D721Med (cell line): ENCODE measurements at places on chromosomes 16 and 17.

DNA sequence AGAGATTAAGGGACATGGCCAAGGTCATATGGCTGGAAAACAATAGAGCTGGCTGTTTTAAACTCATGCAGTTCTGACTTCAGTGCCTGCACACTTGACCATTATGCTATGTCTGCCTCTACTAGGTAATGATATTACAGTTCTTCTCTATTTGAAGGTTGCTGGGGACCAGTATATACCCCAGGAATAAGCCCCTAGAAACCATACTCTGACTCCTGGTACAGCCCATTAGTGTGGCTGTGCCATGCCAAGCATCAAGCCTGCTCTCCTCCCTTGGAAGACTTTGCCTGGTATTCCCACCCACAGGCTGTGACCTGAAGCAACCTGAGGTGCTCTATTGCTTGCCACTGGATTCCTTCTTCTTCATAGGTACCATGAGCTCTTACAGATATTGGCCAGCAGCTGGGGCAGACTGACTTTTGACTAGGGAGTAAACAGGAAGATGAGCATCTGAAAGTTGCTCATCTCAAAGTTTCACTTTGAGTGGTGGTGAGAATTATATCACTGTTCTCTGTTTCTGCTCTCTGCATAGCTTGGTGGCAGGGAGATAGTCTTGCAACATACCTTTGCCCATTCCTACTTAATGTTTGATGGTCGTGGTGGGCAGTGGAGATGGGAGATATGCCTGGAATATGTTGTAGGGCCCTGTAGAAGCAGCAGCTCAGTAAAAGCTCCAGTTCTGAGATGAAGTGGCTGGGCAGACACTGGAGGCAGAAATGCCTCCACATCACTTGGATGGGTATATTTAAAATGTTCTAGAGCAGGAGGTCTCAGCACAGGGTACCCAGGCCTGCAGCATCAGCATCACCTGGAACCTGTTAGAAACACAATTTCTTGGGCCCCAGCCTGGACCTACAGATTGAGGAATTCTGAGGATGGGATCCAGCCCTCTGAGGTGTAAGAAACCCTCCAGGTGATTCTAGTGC, 274.7 kb downstream of the HS3ST4 start:
- DNase-seq: no peak

DNA sequence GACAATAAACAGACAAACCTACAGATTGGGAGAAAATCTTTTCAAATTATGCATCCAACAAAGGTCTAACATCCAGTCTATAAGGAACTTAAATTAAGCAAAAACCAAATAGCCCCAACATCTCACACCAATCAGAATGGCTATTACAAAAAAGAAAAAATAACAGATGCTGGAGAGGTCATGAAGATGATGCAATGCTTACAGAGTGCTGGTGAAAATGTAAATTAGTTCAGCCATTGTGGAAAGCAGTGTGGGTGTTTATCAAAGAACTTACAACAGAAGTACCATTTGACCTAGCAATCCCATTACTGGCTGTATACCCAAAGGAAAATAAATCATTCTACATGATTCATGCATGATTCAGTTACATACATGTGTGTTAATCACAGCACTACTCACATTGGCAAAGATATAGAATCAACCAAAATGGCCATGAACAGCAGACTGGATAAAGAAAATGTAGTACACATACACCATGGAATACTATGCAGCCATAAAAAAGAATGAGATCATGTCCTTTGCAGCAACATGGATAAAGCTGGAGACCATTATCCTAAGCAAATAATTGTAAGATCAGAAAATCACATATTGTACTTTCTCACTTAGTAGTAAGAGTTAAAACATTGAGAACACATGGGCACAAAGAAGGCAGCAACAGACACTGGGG, 223.9 kb upstream of the WSB1 start:
- no peak for DNase-seq

DNA sequence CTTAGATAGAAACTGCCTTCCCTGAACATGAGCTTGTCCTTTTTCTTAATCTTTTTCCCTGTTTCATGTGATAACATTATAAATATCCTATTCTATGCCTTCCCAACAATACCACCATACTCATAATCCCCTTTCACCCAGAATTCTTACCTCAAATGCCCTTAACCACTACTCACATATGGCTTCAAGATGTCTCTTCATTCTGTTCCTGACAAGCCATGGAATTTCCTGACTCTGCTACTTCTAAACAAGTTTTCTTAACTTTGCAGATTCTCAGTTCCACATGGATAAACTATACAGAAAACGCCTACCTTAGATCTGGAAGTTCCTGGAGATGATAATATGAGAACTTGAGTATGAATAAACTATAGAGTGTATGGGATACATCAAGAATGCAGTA, 1217.8 kb downstream of the CDH8 start:
- no peak for DNase-seq

GRCh38 chr17:48997827-48998586, 822 bp downstream of the IGF2BP1 start:
- no peak for DNase-seq

GRCh38 chr17:57663326-57664070, 81.6 kb downstream of the CCDC182 start:
- no peak for DNase-seq

DNA sequence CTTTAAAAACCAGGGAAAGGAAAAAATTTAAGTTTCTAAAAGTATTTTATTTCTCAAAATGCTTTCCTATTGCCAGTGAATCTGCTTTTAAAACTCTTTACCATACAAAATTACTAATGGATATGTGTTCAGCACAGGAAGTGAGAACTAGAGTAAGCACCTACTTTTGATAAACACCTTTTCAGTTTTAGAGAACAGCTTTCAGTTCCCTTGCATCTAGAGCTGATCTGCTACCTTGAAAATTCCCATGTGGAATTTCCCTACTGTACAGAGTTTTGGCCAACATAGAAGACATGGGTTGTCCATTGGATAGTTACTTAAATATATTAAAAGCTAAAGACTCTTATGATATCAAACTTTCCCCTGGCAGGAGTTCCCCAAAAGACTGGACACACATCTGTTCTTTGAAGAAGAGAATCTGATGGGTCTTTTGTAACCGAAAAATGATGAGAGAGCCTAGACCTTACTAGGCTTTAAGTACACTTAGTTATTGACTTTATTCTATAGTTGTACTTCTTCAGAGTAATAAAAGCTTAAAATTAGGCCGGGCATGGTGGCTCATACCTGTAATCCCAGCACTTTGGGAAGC, 112.1 kb upstream of the CNTNAP4 start:
- no peak for DNase-seq

DNA sequence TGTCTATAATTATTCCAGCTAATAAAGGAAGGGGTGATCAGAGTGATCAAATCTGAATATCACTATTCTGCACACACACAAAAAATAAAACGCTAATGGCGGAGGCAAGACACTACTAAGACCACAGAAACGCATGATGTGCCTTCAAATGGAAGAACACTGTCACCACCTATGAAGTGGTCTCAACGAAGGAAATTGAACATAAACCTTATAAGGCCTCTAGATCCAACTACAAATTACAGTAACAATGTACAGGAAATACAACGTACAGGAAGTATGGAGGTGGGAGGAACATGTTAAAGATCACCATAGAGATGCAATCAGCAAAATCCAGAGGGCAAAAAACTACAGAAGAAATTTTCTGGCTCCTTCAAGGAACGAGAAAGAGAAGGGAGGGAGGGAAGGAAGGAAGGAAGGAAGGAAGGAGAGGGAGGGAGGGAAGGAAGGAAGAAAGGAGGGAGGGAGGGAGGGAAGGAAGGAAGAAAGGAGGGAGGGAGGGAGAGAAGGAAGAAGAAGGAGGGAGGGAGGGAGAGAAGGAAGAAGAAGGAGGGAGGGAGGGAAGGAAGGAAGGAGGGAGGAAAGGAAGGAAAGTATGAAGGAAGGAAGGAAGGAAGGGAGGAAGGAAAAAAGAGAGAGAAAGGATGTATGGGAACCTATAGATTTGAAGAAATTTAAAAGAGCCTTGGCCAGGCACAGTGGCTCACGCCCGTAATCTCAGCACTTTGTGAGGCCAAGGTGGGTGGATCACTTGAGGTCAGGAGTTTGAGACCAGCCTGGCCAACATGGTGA, 3.1 kb upstream of the SGCA start:
- no peak for DNase-seq

DNA sequence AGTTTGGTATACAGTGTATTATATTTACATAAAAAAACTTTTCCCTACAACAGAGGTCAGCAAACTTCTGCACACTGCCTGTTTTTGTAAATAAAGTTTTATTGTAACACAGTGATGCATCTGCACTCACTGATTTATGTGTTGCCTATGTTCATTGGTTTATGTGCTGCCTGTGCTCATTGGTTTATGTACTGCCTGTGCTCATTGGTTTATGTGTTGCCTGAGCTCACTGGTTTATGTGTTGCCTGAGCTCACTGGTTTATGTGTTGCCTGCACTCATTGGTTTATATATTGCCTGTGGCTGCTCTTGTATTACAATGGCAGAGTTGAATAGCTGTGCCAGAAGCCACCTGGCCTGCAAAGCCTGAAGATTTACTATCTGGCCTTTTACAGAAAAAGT, 81.6 kb downstream of the MYH11 start:
- no peak for DNase-seq

GRCh38 chr17:4950746-4951204, at the start of gene ENO3:
TSS of gene ENO3 (plus strand) at chr17:4951119. CDS start at chr17:4951830, 711 bp downstream.
- peak; percentile 67 for DNase-seq

DNA sequence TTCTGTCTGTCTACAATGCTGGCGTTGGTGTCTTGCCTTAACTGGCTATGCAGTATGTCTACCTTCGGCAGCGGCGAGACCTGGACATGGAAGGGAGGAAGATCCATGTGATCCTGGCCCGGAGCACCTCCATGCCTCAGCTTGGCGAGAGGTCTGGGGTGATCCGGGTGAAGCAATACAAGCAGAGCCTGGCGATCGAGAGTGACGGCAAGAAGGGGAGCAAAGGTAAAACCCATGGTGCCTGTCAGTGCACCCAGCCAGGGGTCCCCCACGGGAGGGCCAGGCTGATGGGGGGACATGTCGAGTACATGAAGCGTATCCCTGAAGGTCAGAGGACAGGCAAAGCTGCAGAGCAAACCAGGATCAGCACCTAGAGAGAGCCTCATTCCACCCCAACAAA, 22.8 kb downstream of the PCTP start:
- DNase-seq: no peak

GRCh38 chr16:58843675-58844074, 109.6 kb upstream of the GOT2 start:
- no peak for DNase-seq

DNA sequence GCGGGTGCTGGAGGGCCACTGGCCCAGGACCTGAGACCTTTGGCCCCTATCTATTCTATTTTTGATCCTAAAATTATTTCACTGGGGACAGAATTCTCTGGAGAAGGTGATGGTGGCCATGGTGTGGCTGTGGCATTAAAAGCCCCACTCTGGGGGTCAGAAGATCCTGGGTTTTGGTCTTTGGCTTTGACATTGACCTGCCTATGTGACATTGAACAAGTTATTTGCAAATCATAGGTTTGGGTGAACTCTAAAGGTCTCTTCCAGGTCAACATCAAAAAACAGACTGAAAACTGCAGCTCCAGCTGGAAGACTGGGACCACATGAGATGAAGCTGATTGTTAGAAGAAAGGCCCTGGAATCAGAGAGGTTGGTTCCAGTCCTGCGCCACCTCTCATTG, 2.3 kb upstream of the CDH1 start:
- no peak for DNase-seq

DNA sequence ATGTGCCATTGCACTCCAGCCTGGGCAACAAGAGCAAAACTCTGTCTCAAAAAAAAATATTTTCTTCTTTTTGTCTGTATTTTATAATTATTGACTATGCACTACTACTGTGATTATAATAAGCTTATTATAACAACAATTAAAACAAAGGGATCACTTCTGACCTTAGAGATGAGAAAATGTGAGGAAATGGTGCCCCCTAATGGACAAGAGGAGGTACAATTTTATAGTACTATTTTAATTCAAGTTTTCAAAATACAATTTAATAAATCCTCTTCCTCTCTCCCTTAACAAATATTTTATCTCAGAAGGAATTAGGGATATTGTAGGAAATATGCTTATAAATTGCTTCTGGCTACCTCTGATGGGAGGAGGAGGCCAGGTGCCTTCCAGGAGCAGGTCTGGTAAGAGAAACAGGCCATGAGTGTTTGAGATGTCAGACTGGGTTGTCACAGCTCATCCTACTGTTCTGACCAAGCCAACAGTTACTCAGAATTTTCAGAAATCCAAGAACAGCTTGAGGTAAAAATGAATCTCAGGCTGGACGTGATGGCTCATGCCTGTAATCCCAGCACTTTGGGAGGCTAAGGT, 14.0 kb downstream of the VPS53 start:
- DNase-seq: no peak

- DNase-seq: no peak
These were observed 56.4 kb downstream of the VMP1 start for GRCh38 chr17:59763861-59764260.

GRCh38 chr17:38667099-38667786, 7.5 kb downstream of the EPOP start:
- DNase-seq: peak; percentile 79

GRCh38 chr16:8589057-8589899, 1.0 kb downstream of the TMEM114 start:
- DNase-seq: no peak

- no peak for DNase-seq
These were observed 9.3 kb upstream of the IRX5 start for GRCh38 chr16:54921206-54921824.

DNA sequence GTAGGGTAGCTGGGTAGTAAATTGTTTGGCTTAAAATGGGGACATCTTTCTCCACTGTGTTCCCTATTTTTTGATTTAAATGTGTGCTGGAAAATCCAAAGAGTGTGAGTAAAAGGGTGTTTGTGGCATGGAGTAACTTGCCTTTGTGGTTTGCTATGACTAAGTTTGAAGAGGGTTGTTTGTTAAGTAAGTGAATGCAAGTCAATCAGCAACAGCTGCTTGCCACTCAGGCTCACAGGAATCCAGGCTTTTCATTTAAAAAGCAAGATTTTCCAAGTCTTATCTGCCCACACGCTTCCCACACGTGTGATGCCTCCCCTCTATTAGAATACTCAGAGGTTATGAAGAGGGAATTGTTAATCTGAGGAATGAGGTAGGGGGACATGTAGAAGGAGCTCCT, 847.7 kb upstream of the RBFOX1 start:
- no peak for DNase-seq

GRCh38 chr16:89575247-89576152, at the start of gene CPNE7:
TSS of gene CPNE7 (plus strand) at chr16:89575758. CDS start at chr16:89575898, 140 bp downstream.
- DNase-seq: no peak

DNA sequence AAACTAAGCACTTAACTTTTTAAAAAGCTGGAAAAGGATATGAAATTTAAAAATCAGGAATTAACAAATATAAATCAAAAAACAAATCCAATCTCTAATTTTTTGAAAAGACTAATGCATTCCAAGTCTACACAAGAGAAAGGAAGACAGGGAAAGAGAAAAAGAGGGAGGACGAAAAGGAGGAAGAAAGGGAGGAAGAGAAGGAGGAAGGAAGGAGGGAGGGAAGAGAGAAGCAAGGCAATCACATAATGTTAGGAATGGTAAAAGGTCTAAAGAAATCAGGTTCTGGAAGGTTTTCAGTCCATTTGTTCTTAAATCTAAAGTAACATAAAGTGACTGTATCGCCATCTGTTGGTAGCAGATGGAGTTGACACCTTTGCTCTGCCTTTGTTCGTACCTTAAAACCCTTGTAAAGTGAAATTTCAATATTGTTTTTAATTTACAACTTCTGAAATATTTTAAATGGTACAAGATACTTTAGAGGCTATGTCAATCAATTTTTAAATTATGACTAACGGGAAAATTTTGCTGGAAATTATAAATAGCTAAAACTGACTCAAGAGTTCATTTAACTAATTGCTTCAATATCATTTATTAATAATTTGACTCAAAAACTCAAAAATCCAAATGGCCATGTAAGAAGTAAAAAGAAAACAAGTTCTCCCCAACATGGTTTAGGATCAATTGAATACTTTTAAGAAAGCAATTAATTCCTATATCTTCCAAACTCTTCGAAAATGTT, 20.4 kb upstream of the CDYL2 start:
- DNase-seq: no peak
